ENCODE measurements at places on chromosomes 13 and 19.

DNA sequence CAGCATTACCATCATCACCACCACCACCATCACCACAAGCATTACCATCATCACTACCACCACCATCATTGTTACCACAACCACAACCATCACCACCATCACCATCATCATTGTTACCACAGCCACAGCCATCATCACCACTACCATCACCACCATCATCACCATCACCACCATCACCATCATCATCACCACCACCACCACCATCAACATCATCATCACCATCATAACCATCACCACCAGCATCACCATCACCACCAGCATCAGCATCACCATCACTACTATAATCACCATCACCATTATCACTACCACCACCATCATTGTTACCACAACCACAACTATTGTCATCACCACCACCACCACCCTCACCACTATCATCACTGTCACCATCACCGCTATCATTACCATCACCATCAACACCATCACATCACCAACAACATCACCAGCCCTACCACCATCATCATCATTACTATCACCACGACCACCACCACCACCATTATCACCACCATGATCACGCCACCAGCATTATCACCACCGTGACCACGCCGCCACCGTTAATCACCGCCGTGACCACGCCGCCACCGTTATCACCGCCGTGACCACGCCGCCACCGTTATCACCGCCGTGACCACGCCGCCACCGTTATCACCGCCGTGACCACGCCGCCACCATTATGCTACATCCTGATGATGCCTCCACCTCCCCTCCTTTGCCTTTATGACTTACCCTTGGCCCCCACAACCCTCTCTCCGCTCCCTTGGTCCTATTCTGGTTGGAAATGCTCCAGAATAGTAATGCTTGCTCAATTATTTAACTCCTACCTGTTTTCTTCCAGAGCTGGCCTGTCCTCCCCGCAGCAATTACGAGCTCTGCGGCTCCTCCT lies 10.0 kb upstream of the FXYD3 start:
- DNase-seq = no peak

DNA sequence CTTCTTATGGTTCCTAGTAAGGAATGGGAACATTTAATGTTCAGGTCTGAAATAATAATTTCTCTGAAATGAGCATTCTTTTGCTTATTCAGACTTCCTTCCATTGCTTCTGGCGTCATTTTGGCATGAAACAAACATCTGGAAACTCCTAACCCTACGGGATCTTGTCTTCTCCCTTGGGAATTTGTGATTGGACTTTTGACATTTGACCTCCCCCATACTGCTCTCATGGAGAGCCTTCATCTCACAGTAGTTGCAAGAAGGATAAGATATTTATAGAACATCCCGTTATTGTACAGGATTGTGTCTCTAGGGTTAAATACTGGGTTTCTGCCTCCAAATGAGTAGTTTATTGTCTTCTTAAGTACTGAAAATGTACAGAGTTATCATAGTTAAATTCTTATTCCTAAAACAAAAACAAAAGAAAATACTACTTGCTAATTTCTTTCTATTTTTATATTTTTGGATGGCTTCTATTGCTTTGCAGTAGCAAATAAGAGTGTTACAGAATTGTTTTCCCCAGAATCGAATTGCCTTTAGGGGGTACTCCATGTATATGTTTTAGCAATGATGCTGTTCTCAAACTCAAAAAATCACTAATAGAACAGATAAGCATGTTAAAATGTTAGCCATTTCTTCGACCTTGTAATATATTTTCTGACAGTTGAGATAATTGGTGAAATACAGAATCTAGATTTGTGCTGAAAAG lies 366.8 kb downstream of the DLEU7 start:
- DNase-seq = no peak

- DNase-seq = no peak
Measured at GRCh38 chr19:5663904-5664303, 16.4 kb downstream of the MICOS13 start.

DNA sequence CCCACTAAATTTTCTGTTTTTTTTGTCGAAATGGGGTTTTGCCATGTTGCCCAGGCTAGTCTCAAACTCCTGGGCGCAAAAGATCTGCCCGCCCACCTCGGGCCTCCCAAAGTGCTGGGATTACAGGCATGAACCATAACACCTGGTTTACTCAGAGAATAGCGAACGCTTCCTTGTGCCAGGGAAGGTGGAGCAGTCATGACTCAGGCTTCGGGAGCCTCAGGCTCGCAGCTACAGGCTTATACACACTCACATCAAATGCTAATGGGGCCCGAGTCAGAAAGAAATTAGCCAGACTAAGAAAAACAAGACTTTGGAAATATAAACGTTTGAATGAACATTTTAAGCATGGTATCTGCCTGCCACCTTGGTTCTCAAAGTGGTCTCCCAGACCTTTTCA lies 11.0 kb upstream of the TPT1 start:
- DNase-seq = no peak

DNA sequence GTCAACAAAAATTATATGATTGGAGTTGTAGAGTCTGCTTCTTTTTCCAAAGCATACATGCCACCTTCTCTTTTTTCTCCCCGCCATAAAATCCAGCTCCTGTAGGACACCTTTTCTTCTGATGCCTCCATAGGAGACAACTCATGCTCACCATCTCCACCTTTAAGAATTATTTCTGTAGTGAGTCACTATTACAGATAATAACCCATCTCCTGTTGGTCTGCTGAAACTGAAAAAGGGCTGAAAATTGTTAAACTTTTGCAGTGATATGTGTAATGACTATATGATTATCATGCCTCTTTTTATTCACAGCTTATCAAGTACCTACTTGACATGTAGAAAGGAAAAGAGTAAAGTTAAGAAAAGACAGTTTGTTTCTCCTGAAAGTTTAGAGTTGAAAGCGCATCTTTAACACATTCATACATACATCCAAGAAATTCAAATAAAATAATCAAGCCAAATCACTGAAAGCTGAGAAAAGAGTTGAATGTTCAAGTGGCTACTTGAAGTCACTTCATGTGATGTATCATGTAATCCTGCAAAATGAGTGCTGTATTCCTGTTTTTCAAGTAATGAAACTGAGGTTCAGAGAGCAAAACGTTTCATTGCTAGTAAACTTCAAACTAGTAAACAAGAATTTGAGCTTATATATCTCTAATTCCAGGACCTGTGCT lies 35.5 kb upstream of the LPAR6 start:
- DNase-seq = no peak

- DNase-seq = no peak
Measured at GRCh38 chr13:26474286-26474685, 83.2 kb upstream of the WASF3 start.

- no peak for DNase-seq
Measured at GRCh38 chr13:72295153-72295552, 428.1 kb upstream of the DACH1 start.

DNA sequence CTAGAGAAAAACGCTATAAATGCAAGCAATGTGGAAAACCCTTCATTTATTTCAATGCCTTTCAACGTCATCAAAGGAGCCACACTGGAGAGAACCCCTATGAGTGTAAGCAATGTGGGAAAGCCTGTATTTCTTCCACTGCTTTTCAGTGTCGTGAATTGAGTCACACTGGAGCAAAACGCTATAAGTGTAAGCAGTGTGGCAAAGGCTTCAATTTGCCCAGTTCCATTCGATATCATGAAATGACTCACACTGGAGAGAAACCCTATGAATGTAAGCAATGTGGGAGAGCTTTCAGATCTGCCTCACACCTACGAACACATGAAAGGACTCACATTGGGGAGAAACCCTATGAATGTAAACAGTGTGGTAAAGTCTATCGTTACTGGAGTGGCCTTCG lies 27.4 kb downstream of the ZNF20 start:
- DNase-seq = no peak

- no peak for DNase-seq
Measured at GRCh38 chr13:83907196-83907989, 25.1 kb upstream of the SLITRK1 start.

GRCh38 chr19:1947651-1948209 lies 6.8 kb downstream of the CSNK1G2 start:
- no peak for DNase-seq

- no peak for DNase-seq
Measured at GRCh38 chr13:19070398-19070735, 111.3 kb downstream of the TUBA3C start.

DNA sequence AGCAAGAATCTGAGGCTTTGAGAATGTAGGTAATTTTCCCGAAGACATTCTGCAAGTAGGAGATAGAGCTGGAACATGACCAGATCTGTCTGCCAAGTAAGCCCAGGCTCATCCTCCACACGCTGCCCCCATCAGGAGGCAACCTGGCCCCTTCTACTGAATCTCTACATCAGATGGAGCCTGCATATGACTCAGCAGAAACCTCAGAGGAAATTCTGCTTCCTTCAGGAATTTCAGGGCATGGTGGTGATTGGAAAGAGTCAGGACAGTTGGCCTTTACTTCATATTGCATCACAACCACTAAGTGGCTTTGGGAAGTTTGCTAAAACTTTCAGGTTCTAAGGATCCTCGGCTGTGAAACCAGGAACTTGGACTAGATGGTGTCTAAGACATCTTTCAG lies 85.2 kb downstream of the LRRC63 start:
- DNase-seq = no peak

GRCh38 chr13:46536341-46536740 lies 16.6 kb upstream of the LRCH1 start:
- no peak for DNase-seq

GRCh38 chr13:94408314-94409036 lies 71.0 kb downstream of the DCT start:
- no peak for DNase-seq

- no peak for DNase-seq
Measured at GRCh38 chr19:2524840-2525723, 49.2 kb downstream of the GADD45B start.

- no peak for DNase-seq
Measured at GRCh38 chr19:48108997-48109782, 1.4 kb downstream of the PLA2G4C start.

DNA sequence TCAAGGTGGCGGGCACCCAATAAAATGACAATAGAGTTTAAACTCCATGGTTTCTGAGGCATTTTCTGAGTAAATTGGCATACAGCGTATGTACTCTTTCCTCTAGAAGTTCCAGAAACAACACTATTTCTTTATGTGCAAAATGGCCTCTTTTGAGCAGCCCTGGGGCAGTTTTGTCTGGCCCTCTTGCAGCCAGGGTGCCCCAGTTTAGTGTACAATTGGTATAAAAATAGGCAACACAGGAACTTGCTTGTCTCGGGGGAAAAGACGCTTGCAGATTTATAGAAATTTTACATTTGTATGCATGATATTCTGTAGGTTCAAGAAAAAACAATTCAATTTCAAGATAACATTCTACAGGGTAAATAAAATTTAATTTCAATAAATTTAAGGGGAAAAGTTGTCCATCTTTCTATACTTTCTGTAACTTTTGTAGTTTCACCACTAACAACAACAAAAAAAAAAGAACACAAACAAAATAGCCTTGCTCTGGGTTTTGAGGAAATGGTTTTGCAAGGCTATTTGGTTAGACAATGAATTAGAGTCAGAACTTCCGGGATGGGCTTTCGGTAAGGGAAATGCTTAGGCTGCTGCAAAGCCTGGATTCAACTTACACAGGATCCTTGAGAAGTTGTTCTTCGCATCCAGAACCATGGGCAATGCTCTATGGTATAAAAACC lies 45.3 kb downstream of the LRCH1 start:
- no peak for DNase-seq

DNA sequence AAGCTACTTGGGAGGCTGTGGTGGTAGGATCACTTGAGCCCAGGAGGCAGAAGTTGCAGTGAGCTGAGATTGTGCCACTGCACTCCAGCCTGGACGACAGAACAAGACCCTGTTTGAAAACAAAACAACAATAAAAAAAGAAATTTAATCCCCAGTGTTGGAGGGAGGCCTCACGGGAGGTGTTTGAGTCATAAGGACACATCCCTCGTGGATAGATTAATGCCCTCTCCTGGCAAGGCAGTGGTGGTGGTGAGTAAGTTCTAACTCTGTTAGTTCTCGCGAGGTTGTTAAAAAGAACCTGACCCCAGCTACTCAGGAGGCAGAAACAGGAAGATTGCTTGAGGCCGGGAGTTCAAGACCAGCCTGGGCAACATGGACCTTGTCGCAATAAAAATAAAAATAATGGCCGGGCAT lies 27.6 kb upstream of the SIN3B start:
- no peak for DNase-seq

- DNase-seq = no peak
Measured at GRCh38 chr13:33514362-33514761, 228.8 kb upstream of the STARD13 start.

DNA sequence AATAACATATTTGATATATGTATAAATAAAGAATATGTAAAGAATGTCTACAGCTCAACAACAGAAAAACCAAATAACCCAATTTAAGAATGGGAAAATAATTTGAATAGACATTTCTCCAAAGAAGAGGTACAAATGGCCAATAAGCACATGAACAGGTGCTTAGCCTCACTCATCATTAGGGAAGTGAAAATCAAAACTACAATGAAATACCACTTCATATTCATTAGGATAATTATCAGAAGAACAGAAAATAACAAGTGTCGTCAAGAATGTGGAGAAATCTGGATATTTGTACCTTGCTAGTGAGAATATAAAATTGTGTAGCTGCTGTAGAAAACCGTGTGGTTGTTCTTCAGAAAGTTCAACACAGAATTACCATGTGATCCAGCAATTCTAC lies 8.4 kb upstream of the SUPT20H start:
- no peak for DNase-seq

GRCh38 chr13:33869005-33869404 lies 51.1 kb downstream of the RFC3 start:
- DNase-seq = no peak

DNA sequence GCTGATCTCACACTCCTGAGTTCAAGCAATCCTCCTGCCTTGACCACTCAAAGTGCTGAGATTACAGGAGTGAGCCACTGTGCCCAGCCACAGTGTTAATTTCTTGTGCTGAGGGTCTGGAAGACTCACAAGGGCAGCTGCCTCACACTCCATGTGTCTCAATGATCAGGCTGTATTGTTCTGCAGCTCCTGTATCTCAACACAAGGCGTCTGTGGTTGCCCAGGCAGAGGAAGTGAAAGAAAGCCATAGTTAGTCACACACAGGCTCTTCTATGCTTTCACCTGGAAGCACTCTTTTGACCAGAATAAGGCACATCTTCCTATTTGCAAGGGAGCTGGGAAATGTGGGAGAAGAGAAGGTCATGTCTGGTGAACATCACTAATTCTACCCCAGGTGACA lies 107.3 kb upstream of the ZNF507 start:
- no peak for DNase-seq

- peak; percentile 83 for DNase-seq
Measured at GRCh38 chr13:29140277-29140676, 320.1 kb downstream of the MTUS2 start.

DNA sequence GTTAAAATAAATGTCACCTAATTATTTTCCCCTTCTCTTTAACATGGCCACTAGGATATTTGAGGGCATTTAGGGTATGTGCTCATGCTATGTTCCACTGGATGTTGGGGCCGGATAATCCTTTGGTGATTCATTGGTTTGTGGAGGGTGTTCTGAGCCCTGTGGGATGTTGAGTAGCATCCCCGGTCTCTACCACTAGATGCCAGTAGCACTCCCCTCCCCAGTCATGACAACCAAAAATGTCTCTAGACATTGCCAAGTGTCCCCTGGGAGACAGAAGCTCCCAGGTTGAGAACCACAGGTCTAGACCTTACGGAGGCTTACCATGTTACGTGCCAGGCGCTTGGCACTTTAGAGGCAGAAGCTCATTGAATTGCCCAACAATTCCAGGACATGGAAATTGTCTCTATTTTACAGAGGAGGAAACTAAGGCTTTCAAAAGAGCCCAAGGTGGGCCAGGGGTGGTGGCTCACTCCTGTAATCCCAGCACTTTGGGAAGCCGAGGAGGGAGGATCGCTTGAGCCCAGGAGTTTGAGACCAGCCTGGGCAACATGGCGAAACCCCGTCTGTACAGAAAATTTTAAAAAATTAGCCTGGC lies 14.1 kb downstream of the SHANK1 start:
- DNase-seq = no peak
